ENCODE measurements at places on chromosomes 2 and 18.

GRCh38 chr2:221975151-221975550 is 323.6 kb downstream of the PAX3 start:
- no peak for DNase-seq

- DNase-seq = no peak
These were observed 214.2 kb downstream of the PTGR3 start for GRCh38 chr18:74994502-74995418.

GRCh38 chr2:8544786-8545694 is 136.8 kb upstream of the ID2 start:
- peak; percentile 55 for DNase-seq

GRCh38 chr2:88181511-88181910 is 11.4 kb downstream of the THNSL2 start:
- DNase-seq = no peak

DNA sequence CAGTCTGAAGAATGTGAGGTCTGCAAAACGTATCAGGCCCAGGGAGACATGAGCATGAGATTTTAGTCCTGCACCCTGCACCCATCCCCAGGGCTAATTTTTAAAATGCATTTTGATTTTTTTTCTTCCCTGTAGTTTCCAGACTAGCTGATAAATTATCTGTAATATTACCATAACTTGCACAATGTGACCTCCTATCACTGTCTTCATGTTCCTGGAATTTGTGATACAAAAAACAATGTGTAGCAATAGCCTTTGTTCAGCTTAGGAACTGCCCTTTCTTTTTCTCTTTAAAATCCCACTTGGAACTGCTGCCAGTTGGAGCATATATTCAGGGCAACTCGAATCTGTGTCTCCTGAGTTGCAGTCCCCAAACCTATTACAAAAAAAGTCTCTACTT is 222.8 kb upstream of the HS6ST1 start:
- DNase-seq = no peak

GRCh38 chr2:63000801-63001200 is 49.8 kb upstream of the OTX1 start:
- DNase-seq = peak; percentile 53

GRCh38 chr18:7778181-7778580 is 211.1 kb downstream of the PTPRM start:
- peak; percentile 54 for DNase-seq

- no peak for DNase-seq
These were observed 84.8 kb upstream of the RASGRP3 start for GRCh38 chr2:33391529-33392255.

- no peak for DNase-seq
These were observed 75.6 kb upstream of the EFEMP1 start for GRCh38 chr2:55999231-55999630.

DNA sequence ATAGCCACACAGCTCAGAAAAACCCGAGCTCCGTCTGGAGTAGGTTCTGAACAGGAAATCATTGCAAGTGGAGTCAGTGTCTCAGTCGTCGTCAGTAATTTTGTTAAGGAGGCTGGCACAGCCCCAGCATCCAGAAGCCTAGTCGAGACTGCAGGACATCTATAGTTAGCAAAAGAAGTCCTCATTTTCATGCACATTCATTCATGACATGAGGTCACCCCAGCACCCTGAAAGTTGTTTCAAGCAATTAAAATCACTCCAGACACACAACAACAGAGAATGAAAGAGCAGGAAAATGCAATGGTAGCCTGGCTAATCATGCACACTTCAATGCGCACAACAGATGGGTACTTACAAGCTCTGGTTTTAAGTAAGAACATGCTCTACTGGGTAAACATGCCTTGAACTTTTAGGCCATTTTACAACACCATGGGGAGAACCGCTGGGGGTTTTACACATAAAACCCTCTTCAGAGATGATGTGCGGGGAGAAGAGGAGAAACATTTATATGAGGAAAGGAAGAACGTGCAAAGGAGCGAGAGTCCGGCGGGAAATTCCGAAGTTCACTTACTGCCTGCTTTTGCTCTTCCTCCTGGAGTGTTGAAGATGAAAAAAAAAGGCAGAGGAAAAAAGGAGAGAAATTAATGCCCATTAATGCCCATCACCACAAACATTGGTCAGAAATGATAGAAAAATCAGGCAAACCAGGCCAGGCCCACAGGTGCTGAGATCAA is 77.4 kb upstream of the DNMT3A start:
- no peak for DNase-seq

DNA sequence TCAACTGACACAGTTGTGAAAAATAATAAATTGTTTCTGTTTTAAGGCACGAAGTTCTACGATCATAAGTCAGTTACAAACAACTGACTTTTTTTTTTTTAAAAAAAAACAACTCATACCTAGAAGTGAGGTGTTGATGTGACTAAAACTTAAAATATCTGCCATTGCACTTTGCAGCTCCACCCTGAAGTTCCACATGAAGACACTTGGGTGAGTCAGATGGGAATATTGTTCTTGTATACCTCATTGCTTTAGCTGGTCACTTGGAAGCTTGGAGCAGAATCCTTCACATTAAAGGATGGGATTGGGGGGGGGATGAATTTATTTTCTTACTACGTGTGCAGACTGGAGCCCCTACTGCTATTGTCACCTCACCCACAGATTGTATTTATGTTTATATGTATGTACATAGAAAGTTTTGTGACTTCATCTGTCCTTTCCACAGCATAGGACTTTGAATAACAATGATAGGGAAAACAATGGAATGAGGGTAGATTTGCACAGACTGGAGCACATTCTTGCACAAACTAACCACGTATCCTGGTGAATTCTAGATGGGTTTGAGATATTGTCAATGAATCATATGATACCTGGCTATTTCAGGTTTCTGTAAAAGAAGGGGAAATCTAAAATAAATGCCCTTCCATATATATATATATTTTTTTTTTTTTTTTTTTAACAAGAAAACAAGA is 57.9 kb upstream of the ARHGAP15 start:
- no peak for DNase-seq

DNA sequence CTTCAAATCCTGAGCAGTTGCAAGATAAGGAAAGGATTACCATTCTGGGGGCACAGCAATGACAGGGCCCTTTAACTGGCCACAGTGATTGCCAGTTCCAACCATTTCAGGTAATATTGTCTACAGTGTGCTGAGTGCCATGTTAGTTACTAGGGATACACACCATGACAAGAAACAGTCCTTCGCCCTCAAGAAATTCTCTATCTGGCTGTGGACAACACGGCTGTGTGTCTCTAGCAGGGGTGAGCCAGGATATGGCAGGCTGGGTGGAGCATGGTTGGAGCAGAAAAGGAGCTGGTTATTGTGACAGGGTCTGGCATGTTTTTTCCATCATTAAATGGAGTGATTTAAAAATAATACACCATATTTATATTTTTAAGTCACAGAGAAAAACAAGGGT is 31.0 kb downstream of the TSPYL6 start:
- DNase-seq = no peak

DNA sequence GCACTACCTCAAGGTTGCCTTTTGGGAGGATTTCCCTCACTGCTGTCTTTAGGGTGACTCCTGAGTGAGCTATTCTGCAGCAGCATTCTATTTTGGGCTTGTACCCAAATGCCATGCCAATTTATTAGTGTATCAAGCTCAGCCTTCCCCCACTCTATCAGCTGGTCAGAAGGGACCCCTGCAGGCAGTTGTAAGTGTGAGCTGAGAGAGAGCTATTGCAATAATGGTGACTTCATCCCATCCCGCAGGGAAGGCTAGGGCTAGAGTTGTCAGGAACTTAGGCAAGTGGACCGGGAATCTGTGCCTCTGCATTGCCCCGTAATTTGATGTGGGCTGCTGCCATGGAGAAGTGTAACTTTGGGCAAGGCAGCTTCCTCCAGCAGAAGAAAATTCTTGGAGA is 1.8 kb upstream of the CRYGB start:
- no peak for DNase-seq

- peak; percentile 3 for DNase-seq
These were observed 458.6 kb downstream of the FBXO15 start for GRCh38 chr18:73688851-73689711.

GRCh38 chr2:29238497-29238896 is 123.3 kb downstream of the CLIP4 start:
- DNase-seq = peak; percentile 24

DNA sequence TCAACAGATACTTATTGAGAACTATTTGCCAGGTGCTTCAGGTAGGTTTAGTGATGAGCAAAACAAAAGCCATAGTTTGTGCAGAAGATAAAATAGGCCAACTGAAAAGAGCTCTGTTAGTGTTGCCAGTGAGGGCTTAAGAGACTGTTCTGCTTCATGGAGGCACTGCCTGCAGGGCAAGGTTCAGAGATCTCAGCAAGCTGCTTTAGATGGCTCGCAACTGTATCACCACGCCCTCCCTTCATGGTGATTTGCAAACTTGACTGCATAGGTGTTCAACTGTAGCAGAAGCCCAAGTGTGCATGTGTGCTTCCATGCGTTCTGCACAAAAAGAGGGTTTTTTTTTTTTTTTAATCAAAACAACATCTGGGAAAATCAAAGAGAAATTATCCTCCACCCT is 84.5 kb downstream of the RAPH1 start:
- DNase-seq = no peak

- DNase-seq = no peak
These were observed 124.8 kb upstream of the RNF152 start for GRCh38 chr18:62017618-62018017.

DNA sequence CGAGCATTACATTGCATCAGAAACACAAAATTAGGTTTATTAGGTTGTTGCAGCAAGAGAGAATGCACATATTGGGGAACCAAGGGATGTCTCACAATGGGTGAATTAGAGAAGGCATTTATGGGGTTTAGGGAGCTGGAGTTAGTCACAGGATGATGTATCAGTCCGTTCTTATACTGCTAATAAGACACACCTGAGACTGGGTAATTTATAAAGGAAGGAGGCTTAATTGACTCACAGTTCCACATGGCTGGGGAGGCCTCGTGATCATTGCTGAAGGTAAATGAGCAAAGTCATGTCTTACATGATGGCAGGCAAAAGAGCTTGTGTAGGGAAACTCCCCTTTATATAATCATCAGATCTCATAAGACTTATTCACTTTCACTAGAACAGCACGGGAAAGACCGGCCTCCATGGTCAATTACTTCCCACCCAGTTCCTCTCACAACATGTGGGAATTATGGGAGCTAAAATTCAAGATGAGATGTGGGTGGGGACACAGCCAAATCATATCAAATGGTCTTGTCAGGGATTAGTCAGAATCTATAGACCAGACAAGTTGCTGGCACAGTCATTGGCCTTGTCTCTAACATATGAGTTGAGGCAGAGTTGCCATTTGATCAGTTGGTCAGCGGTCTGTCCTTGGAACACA is 61.9 kb upstream of the RBMS1 start:
- DNase-seq = no peak

GRCh38 chr18:62612776-62613175 is 90.0 kb downstream of the ZCCHC2 start:
- no peak for DNase-seq

DNA sequence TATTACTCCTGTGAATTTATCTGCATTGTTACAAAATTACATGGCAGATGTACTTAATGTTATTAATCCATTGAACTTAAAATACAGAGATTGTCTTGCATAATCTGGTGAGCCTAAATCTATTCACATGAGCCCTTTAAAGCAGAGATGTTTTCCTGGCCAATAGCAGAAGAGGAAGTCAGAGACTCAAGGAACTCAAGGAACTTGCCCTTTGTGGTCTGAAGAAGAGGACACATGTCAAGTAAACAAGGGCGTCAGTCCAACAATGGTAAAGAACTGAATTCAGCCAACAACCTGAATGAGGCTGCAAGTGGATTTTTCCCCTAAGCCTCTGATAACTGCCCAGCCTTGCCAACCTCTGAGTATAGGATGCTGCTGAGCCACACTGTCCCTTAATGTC is 356.3 kb upstream of the PKDCC start:
- no peak for DNase-seq

DNA sequence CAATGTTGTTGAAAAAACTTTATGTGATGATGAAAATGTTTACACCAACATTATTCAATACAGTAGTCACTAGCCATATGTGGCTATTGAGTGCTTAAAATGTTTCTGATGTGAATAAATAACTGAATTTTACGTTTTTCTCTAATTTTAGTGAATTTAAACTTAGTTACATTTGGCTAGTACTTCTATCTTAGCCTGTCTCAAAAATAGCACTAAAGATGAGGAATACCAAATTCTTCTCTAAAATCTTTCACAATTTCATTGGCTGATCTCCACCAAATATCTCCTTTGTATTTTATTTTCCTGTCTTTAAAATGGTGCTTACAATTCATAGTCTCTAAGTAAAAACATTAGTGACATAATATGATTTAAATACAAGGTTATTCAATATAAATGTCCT is 83.7 kb upstream of the RND3 start:
- no peak for DNase-seq

- DNase-seq = no peak
These were observed 216.0 kb downstream of the FHOD3 start for GRCh38 chr18:36513556-36513955.

DNA sequence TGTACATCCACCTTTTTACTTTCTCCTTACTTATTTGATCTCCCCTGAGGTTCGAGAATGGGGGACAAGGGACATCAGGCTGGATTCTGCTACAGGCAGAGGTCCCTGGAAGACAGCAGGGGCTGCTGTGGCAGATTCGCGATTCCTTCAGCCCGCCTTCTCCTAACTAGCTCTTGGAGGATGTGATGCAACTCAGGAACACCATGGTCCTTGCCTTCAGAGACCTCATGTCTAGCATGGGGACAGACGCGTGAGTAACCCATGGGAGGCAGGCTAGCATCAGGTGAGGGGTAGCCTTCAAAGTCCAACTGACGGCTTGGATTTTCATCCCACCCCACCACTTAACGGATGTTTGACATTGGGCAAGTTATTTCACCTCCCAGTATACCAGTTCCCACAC is 869 bp upstream of the TCF23 start:
- DNase-seq = no peak

DNA sequence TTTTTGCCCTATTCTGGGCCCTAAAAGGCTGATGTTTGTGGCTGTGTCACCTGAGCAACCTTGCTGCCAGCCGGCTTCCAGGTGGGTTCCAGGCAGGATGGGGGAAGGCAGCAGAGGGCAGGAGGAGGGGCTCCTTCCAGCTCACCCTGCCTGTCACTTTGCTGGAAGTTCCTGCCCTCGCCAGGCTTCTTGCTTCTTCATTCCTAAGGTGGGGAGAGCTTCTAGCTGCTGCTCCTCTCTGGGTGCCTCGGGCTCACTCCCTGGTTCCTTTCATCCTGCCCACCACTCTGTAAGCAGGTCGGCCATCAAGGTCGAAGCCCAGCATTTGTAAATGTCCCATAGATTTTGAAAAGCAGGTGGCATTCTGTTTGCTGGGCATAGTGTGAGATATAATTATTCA is 249.4 kb upstream of the HS6ST1 start:
- DNase-seq = no peak

Measured in NCI-H226 (cell line).